ENCODE measurements at places on chromosomes 4 and X. TPM values are rescaled to one million over a fixed set of nuclear protein-coding genes. Genes with fewer than 3 reads are reported as not detected.

- no peak for DNase-seq
These were observed 37.1 kb downstream of the RWDD4 start for GRCh38 chr4:183621875-183622274.

DNA sequence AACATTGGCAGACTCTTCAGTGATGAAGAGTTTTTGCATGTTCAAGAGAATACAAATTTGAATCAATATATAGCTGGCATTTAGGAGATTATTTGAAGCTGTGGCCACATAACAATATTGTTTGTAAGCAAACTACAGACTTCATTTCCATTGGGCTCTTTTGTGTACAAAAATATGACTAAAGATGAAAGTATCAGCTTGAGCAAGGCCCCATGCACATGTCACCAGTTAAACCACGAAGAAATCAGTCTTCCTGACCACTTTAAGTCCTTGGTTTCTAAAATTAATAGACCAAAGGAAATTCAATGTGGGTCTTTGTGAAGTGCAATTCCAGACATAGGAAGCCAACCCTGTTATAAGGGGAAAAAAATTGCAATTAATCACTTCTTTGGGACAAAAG, 1664.6 kb upstream of the ADGRL3 start:
- DNase-seq, result no peak

- DNase-seq, result no peak
These were observed 119.4 kb downstream of the FANCB start for GRCh38 chrX:14753441-14753840.

- no peak for DNase-seq
These were observed 8.8 kb downstream of the PLA2G12A start for GRCh38 chr4:109721033-109721432.

- no peak for DNase-seq
These were observed 32.0 kb downstream of the TMPRSS11A start for GRCh38 chr4:67931256-67931655.

DNA sequence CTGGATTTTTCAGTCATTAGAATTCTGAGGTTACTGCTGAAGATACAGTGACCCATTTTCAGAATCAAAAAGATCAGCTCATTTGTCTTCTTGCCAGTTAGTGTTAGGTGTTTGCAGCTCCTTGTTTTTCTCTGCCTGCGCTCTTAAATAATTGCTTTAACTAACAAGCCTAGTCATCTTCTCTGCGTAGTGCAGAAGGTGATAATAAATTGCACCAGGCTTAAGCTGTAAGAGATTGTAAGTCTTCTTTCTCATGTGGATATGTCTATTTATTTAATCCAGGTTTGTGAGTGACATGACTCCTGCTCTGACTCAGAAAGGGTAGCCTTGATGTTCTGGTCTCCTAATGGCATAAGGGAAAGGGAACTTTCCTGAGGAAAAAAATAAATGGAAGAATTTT, 167.2 kb downstream of the CEP135 start:
- no peak for DNase-seq

DNA sequence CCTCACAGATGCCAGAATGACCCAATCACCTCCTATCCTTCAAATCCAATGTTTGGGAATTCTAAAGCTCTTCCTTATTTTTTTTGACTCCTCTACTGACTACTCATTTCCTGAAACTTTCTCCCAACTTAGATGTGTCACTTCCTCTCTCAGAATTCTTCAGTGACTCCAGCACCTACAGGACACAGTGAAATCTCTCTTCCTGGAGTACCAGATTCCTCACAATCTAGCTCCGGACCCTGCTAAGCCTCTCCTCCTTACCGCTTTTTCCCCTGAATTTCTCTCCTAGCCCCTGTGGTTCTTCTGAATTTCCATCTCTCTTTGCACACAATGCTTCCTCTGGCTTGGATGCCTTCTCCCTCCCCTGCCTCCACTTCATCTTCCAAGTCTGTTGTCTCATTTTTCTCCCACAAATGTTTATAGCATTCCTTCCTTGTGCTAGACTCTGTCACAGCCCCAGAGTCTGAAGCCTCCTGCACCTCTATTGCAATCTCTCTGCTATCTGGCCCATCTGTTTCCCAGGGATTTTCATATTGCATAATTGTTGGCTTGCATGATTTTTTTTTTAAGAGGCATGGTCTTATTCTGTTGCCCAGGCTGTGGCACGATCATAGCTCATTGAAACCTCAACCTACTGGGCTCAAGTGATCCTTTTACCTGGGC, 80.1 kb downstream of the ANAPC4 start:
- DNase-seq, result no peak

- no peak for DNase-seq
These were observed 528.4 kb downstream of the PPARGC1A start for GRCh38 chr4:23361453-23361852.

DNA sequence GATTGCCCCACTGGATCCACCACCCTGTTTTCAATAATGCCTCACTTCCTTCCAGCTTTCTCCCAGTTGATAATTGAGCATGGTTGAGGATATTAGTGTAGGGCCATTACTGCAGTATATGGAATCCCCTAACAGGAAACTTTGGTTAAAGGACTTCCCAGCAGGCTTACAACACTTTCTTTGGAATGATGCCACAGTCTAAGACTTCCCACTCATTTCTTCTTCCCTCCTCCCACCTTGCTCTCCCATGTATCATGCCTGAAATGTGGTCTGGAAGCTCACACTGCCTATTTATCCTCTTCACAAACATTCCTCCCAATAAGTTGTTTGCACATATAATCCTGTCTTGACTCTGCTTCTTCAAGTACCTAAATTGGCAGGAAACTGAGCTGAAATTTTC, 863.3 kb downstream of the CENPC start:
- DNase-seq, result no peak

- no peak for DNase-seq
These were observed 94.8 kb downstream of the MBNL3 start for GRCh38 chrX:132393992-132394391.

- DNase-seq, result peak; percentile 72
These were observed 550 bp downstream of the ADGRA3 start for GRCh38 chr4:22515145-22515887.

DNA sequence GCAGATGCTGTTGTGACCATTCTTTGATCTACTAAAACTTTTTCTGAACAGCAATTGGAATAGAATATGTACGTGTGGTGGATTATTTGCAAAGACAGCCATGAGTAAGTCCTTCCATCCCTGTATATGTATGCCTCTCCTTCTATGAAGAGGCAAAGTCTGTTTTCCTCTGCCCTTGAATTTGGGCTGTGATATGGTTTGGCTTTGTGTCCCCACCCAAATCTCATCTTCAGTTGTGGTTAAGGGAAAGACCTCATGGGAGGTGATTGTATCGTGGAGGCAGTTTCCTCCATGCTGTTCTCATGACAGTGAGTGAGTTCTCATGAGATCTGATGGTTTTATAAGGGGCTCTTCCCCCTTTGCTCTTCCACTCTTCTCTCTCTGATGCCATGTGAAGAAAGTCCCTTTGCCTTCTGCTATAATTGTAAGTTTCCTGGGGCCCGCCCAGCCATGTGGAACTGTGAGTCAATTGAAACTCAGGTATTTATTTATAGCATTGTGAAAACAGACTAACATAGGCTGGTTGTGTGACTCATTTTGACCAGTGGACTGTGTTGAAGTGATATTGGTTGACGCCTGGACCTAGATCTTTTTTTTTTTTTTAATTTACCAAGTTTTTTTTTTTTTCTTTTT, 108.3 kb upstream of the CAMK2D start:
- no peak for DNase-seq

- no peak for DNase-seq
These were observed 324.1 kb downstream of the TLL1 start for GRCh38 chr4:166197166-166197565.

DNA sequence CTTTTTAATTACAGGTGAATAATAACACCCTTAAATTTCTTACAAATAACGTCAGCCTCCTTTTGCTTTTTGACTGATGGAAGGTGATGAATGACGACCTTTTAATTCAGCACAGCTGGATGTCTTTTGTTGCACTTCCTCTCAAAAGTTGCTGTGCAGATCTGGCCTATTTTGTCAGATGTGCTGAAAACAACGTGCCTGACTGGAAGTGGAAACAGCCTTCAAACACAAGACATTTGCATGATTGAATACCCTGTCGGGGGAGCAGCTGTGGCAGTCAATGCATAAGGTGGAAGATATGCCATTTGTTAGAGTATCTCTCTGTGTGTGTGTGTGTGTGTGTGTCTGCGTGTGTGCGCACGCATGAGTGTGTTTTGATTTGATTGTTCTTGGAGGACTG, 579.7 kb downstream of the SPRY1 start:
- no peak for DNase-seq

DNA sequence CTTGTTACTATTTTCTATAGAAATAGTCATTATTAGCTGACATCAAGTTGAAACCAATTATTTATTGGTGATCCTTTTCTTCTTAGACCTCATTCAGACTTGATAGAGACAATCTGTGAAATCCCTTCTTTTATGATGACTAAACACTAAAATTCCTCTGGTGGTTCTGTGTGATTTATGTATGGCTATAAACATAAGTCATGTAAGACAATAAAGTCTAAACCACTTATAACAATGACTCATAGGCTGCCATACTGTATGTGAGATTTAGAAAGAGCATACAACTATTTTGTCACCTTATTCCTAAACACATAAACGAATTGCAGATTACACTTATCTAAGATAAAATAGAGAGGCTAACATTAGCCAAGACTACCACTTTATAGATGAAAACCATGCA, 101.1 kb upstream of the PRR32 start:
- DNase-seq, result no peak

- DNase-seq, result no peak
These were observed 260.5 kb downstream of the TMA16 start for GRCh38 chr4:163755013-163755412.

DNA sequence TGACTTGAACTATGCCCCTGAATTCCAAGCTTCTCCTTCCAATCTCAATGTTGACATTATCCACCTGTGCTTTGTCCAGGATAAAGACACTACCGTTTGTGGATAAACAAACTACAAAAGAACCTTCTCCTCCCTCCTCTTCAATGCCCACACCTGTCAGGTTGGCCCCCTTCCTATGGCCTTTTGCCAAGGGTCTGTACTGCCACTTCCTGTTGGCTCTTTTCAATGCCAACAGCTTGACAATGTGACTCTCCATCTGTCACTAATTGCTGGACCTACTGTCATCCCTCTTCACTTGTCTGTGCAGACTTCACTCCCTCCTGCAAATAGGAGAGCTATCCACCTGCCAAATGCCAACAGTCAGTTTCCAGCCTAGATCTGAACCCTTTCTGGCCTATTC, 35.8 kb upstream of the MID1 start:
- DNase-seq, result no peak

DNA sequence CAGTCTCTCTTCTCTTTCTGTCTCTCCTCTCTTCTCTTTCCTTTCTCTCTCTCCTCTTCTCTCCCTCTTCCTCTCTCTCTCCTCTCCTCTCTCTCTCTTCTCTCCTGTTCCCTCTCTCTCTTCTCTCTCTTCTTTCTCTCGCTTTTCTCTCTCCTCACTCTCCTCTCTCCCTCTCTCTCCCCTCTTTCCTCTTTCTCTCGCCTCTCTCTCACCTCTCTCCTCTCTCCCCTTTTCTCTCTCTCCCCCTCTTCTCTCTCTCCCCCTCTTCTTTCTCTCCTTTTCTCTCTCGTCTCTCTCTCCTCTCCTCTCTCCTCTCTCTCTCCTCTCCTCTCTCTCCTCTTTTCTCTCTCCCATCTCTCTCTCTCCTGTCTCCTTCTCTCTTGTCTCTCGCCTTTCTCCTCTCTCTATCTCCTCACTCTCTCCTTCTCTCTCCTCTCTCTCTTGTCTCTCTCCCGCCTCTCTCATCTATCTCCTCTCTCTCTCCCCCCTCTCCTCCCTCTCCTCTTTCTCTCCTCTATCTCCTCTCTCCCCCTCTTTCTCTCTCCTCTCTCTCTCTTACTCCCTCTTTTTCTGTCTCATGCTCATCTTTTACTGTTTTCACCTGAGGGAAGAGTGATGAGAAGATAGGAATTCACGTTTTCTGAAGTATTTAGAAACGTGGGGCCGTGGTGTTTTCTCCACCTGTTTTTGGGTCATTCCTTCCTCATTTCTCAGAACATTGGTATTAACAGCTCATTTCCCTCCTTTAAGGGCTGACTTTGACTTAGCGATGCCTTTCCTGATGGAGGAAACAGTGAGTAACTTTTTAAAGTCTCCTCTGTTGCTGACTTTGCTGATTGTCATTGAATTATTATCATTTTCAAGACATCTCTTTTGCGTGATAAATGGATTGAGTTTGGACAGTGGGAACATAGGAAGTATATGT, 80.6 kb upstream of the CD99 start:
- DNase-seq, result no peak

Gene SPINK2
- 4.6 TPM for total RNA-seq

Gene PDCL2
- total RNA-seq, result not detected

Gene TLR1
- 0.36 TPM for total RNA-seq

Gene FAM133A
- 0.46 TPM for total RNA-seq

Gene SORCS2
- 13.4 TPM for total RNA-seq

Gene ZCCHC12
- 0.64 TPM for total RNA-seq

Gene RHOXF1
- not detected for total RNA-seq

Gene C4orf36
- 2.5 TPM for total RNA-seq

Gene HMX1
- total RNA-seq, result 3.4 TPM
